ENCODE measurements at places on chromosomes 4 and X.

- DNase-seq, result peak; percentile 30
These were observed 445.4 kb downstream of the BCOR start for GRCh38 chrX:39652336-39652735.

DNA sequence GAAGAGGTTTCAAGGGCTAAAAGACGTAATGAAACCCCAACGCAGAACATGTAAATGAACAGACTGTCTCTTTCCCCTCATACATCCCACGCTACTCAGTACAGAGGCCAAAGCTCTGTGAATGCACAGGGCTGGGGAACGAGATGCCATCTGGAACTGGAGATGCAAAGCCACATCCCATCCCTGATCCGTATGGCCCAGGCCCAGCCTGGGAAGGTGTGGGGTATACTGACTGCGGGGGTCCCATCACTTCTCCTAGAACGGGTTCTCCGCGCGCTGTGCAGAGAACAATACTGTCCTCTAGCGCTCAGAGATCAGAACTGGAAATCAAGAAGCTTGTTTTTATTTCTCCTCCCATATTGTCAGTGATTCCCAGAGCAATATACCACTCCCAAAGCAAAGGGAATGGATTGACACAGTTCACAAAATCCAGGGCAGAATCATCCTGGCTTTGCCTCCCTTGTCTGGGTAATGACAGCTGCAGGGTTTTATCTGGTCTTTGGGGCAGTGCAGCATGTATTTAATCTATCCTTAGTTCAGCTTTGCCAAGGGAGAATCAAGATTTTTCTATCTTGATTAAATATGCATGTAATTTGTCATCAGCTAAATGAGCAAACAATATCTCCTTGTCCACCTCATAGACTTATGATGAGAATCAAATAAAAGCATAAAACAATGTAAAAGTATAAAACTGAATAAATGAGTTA, 47.3 kb upstream of the TLR3 start:
- DNase-seq, result no peak

GRCh38 chr4:81914623-81915022, 442.9 kb upstream of the RASGEF1B start:
- no peak for DNase-seq

DNA sequence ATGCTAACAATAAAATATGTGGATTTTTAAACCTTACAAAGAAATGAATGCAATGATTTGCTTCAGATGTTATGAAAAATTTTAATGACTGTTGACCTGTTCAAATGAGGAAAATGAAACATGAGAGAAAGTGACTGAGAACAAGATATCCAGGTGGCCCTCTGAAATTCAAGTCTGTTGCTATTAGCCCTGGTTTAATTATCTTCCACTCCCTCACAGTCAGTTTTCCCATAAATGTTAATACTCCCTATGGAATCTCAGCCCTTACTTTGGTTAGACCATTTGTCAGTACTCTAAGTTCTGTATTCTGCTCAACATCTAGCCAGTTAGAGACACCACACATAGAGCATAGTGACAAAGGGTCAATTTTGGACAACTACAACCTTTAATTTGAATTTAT, 327.8 kb downstream of the PDGFC start:
- no peak for DNase-seq

GRCh38 chrX:133054761-133055405, 42.0 kb downstream of the USP26 start:
- DNase-seq, result no peak

- DNase-seq, result no peak
These were observed 26.2 kb downstream of the YY2 start for GRCh38 chrX:21881881-21882574.

DNA sequence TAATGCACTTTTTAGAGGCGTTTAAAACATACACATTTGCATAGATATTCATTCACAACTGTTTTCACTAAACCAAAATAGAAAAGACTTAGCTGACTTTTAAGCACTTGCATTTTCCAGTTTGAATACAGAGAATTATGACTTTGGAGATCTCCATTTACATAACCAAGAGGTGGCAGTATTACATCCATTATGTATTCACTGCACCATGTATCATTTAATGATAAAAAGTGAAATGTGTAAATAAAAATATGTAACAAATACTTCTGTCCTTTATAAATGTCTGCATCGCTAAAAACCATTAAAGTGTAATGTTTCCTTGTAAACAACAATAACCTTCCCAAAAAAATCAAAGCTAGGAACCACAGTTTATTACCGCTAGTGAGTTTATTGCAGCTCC, 413.2 kb downstream of the FGF13 start:
- no peak for DNase-seq

- no peak for DNase-seq
These were observed 894.8 kb upstream of the EPHA5 start for GRCh38 chr4:66564901-66565651.

DNA sequence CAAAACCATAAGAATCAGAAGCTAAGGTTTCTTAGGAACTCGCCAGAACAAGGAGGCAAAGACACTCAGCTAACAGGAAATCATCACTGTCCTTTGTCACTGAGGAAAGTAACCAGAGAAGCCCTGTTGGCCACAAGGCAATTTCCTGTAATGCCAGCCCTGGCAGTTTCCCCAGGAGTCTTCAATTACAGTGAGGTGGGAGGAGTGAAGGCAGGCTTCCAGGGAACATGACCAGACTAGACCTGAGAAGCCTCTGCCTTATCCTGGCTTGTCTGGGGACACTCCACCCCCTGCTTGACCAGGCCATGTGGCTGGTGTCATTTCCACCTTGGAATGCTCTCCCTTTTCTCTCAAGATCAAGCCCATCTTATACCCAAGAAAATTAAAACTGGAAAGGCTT, 125.3 kb downstream of the COL4A6 start:
- DNase-seq, result no peak

GRCh38 chrX:11321986-11322385, 28.8 kb downstream of the AMELX start:
- DNase-seq, result no peak

DNA sequence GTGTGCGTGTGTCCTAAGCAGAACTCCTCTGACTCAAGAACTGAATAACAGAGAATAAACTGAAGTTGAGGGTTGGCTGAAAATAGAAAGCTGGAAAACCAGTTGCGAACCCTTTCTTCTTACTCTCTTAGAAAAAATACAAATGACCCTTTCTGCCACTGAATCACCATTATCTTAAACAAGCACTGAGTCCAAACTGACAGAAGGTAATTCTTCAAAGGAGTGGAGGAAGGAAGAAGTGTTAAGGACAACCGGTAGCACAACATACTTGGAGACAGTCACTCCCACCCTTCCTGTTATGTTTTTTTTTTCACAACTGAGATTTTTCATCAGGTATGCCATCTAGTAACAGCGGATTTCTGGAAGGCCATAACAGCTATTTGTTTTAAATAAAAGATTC, 38.1 kb downstream of the HELQ start:
- DNase-seq, result no peak

GRCh38 chr4:14888790-14889572, 113.3 kb upstream of the CPEB2 start:
- no peak for DNase-seq

- DNase-seq, result no peak
These were observed 358 bp downstream of the FGFBP1 start for GRCh38 chr4:15938182-15938581.

DNA sequence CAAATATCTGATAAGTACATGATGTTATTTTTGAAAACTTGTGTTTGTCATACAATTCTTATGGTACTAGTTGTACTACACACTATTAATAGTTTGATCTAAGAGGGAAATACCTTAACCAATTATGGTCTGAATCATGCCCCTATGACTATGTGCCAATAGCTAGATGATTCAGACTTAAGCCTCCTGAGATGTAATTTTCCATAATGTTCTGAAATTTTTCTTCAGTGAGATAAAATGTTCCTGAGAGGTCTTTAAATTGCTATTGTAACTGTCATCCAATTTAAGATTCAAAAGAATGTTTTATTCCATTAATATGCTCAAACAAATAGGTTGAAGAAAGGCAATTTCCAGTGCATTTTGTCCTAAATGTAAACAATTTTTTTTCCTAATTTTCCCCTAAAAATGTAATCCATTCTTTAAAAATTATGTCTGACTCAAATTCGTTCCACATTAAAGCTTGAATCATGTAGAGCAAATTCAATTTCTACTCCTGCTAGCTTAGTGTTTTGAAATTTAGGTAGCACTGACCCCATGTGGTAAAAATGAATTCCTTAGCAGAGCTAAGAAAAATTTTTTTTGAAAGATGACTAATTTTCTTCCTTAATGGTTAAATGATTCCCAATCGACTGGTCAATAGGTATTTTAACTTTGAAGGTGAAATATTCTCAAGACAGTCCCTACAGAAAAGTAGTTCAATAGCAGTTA, 49.1 kb downstream of the APOOL start:
- DNase-seq, result no peak

DNA sequence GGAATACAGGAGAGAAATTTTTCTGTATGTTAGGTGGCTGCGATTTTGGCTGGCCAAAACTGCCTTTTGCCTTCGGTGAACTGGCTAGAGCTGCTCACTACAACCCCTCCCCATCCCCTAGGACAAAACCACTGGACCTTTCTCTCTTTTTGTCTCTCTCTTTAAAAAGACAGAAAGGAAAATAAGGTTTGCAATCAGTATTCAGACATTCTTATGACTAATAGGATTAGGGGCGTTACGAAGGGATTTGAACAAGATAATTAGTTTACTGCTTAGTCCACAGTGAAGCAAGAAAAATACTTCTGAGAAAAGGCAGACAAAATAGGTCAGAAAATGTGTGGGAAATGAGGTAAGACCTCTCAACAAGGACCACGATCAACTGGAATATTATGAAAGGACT, 180.4 kb downstream of the SLIT2 start:
- DNase-seq, result no peak

- DNase-seq, result no peak
These were observed 282.1 kb upstream of the GIMD1 start for GRCh38 chr4:106650701-106651100.

DNA sequence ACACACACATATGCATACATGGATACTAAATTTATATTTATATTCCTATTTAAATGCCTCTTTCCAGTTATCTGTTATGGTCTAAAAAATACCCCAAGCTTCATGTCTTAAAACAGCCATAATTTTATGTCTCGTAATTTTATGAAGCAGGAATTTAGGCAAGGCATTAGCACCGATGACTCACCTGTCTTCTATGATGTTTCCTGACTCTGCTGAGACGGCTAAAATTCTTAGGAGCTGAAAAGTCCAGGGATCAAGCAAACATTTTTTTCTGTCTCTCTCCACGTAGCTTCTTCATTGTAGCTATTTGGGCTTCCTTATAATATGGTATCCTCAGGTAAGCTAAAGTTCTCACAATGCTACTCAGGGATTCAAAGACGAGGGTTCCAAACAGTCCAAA, 930.3 kb downstream of the STIM2 start:
- no peak for DNase-seq

- no peak for DNase-seq
These were observed 43.4 kb downstream of the EFNB1 start for GRCh38 chrX:68872171-68872570.

DNA sequence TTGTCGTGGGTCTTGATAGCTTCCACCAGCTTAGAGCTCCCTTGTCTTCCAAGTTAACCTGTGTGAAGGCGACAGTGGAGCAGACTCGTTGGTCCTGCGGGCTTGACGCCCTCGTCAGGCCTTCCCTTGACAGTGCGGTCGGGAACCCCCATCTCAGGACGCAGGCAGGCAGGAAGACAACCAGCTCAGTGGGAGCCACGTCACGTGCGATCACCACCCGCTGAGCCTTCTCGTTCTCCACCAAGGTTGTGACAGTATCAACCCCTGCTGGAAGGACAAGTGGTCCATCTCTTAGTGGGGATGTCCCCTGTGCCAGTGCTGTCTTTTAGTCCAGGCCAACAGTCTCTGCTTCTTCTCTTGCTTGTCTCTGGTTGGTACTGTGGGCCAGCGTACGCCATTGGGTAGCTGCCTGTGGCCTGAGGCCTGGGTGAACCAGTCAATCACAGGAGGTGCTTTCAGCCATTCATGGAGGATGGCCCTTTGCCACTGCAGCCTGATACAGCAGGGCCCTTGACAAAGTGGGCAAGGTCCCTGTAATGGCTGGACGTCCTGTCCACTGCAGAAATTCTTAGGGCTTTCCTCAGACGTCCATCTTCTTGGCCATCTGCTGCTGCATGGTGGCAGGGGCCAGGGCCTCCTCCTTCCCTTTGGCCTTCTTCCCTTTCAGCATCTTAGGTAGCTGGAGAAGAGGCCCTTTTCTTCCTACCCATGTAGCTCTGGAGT, 31.4 kb downstream of the RGS12 start:
- no peak for DNase-seq

All from CD4-positive, alpha-beta T cell treated with Interleukin-6 for 4 hours (primary cell).